ENCODE measurements at places on chromosomes 4 and X.
A peak's percentile ranks its signal among the peaks of the same experiment; 100 is the strongest.

- no peak for DNase-seq
Observed at GRCh38 chr4:106854569-106855351, 181.4 kb downstream of the DKK2 start.

DNA sequence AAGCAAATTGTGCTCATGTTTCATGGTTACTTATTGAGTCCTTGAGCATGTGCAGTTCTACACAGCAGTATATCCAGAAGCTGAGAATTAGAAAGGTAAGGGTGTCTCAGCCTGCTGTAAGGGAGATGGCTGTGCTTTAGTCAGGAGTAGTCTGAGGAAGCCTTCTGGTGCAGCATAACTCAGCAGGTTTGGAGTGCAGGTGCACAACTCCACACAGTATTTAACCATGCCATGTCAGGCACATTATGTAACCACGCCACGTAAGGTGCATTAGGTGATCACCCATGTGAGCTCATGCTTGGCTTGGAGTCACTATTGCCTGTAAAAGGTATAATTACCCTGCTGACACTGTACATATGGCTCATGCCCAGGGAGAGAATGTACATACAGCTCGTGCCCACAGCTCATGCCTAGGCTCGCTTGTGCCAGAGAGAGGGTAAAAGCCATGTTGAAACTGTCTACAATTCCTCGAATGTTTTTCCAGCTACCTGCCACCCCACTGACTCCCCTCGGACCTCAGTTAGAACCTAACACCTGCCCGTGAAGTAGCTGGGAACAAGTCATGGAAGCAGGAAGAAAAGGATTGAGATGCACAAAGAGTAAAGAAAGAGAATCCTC lies 37.8 kb downstream of the UCHL1 start:
- DNase-seq: no peak

GRCh38 chr4:165464813-165465381 lies 86.1 kb downstream of the CPE start:
- DNase-seq: peak; percentile 70

GRCh38 chr4:158860856-158861255 lies 92.0 kb downstream of the FNIP2 start:
- DNase-seq: no peak

DNA sequence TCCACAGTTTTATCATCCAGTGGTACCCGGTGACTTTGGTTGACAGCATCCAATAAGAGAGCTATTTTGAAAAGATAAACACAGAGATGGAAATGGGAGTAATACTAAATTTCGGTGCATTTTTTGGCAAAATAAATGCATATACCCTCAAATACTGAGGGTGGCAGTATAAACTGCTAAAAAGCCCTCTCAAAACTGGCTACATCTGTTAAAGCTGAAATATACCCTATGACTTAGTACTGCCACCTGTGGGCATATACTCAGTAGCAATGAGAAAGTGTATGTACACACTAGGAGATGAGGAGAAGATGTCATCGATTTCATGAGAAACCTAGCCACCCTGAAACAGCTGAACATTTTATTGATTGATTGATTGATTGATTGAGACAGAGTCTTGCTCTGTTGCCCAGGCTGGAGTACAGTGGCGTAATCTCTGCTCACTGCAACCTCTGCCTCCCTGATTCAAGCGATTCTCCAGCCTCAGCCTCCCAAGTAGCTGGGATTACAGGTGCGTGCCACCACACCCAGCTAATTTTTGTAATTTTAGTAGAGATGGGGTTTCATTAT lies 12.2 kb upstream of the TMEM128 start:
- peak; percentile 39 for DNase-seq

DNA sequence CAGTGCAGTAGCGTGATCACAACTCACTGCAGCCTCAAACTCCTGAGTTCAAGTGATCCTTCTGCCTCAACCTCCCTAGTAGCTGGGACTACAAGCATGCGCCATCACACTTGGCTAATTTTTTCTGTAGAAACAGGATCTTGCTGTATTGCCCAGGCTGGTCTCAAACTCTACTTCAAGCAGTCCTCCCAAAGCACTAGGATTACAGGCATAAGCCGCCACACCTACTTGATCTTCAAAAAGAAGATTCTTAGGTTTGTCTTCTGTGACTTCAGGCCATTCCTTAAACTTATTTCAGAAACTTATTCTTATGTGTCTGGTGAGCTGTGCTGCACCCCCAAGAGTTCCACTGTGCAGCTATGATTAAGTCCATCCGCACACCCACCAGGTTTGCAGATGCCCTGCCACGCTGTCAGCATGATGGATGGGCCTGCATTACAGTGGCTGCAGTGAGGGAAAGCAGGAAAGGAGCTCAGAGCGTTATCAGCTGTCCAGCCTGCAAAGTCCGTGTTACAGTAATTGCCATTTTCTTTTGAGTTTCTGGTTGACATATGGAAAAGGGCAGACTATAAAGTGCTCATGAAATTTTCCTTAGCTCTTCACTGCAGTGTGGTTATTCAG lies 146.6 kb downstream of the AASDH start:
- DNase-seq: no peak

DNA sequence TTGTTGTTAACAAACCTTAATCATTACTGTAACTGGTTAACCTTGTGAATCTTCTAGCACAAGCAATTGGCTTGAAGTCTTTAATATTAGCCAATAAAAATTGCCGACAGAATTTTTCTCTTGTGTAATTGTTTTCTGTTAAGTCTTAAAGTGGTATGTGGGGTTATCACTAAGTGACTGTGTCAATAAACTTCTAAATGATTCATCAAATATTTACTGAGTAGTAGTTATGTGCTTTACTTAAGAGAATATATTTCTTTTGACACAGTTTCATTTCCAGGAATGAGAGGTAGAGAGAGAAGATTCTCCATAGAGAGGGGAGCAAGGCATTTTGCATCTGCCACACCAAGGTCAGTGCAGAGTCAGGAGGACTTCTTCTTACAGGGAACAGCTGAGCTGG lies 2361.6 kb upstream of the AGA start:
- DNase-seq: no peak

DNA sequence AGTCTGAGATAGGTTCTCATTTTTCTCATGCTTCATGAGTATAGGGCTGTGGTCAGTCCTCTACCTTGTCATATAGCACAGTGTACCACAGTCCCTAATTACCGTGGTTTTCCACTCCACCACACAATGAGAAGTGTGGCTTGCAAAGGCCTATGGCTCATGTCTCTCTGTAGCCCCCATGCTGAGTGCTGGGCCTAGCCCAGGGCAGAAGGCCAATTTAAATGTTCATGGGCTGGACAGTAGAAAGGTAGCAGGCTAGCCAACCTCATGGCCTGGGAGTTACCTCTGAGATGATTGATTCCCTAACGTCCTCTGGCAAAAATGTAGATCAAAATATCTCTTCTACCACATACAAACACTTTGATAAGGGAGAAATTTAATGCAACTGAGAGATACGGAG lies 222.5 kb downstream of the AFF2 start:
- DNase-seq: no peak
